ENCODE measurements at places on chromosomes 4 and X.

- DNase-seq: no peak
Measured at GRCh38 chr4:78666830-78667258, 109.3 kb upstream of the BMP2K start.

- no peak for DNase-seq
Measured at GRCh38 chr4:75325318-75325979, 188.8 kb downstream of the RCHY1 start.

- DNase-seq: no peak
Measured at GRCh38 chr4:7371210-7371941, 63.4 kb downstream of the PSAPL1 start.

- DNase-seq: no peak
Measured at GRCh38 chr4:76091052-76091451, 16.5 kb downstream of the ART3 start.

DNA sequence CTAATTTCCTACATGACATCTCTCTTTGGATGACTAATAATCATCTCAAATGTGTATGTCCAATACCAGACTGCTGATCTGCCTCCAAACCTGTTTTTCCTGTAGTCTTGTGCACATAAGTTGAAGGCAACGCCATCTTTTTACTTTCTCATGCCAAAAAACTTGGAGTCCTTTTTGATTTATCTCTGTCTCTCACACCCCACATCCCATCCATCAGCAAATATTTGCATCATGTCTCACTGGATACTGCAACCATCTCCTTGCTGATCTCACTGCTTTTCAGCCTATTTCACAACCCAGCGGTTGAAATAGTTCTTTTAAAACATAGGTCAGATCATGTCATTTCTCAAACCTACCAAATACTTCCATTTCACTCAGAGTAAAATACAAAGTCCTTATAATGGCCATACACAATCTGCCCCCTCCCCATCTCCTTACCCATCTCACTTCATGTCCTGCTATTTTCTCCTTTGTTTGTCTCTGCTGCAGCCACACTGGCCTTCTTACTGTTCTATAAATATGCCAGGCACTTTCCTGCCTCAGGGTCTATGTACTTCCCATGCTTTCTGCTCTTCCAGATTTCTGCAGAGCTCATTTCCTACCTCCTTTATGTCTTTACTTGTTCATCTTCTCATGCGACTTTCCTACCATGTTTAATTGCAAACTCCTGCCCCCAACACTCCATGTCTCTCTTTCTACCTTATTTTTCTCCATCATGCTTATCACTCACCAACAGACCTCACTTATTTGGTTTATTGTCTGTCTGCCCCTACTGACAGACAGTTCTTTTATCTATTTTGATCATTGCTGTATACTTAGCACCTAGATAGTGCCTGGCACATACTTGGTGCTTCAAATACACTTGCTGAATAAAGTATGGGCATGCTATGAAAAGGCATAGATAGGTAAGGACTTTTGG, 98.8 kb downstream of the ANXA3 start:
- no peak for DNase-seq

- DNase-seq: no peak
Measured at GRCh38 chr4:43253541-43253940, 361.0 kb downstream of the GRXCR1 start.

- DNase-seq: no peak
Measured at GRCh38 chr4:2865196-2865780, 21.6 kb downstream of the ADD1 start.

DNA sequence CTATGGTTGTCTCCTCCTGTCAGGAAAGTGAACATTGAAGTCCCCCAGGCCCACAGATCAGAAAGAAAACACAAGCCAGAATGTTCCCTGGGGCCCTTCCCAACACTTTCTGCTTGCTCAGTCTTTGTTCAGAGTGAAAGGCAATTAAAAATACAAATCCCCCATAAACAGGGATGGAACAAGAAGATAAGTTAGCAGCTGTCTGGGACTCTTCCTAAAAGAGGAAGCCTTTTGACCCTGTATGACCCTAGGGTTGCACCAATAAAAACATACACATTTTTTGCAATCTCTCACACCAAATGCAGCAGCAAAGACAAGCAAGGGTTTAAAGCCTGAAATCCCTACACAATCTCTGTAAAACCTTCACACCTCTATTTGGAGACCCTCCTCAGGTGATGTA, 22.6 kb downstream of the IRF2 start:
- no peak for DNase-seq

DNA sequence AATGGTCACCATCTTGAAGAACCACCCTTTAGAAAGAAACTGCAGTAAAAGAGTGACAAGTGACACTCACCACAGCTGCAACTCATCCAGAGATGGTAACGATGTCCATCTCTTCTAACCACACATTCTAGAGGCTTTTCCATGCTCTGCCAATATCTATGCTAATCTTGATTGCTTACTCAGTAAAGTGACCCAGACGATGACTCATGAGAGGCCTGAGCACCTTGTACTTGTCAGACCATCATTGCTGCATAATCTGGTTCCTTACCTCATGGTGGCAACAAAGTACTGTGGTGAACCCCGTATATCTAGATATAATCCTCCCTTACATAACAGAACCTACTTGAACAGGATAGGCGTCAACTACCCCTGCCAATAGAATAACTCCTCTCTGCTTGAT, 75.6 kb downstream of the CCNG2 start:
- no peak for DNase-seq

- no peak for DNase-seq
Measured at GRCh38 chr4:148787831-148788477, 345.7 kb upstream of the NR3C2 start.

DNA sequence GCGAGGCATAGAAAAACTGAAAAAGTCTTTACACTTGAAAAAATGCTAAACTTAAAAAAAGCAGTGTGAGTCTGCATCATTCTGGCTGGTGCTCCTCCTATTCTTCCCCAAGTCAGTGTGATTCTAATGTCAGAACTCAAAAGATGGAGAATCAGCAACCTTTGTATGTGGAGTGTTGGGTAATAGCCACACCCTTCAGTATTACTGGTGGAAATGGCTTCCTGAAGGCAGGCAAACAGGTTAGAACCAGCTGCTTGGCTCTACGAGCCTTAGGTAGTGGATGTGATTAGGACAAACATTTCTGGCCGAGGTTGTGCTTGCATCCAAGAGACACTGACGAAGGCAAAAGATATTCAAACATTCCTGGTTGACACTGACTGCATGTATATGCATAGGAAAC, 353.4 kb upstream of the TACR3 start:
- DNase-seq: no peak

DNA sequence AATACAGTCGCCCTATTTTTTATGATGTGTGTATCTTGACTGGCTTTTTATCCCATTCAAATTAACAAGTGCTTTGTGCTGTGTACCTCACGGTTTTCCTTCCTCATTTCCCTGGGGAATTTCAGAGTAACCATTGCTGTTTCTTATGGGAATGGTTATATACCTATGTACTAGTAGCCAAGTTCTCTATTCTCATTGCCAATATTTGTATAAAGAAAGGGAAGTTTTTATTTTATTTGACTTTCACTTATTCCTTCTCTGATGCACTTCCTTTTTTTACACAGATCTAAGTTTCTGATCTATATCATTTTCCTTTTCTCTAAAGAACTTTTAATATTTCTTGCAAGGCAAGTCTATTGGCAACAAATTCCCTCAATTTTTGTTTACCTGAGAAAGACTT, 181.3 kb downstream of the SOWAHB start:
- DNase-seq: no peak

DNA sequence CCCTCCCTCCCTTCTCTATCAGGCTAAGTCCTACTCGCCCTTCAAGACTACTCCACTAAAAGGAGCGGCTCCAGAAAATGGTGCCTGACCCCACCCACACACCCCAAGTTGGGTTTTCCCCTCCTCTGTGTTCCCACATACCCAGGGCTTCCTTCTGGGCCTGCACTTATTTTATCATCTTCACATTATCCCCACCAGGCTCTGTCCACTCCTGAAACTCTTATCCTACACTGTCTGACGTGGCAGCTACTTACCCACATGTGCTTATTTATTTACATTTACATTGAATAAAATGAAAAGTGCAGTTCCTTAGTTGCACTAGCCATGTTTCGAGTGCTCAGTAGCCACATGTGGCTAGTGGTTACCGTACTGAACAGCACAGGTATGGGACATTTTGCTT, 5.1 kb upstream of the KDM5C start:
- DNase-seq: no peak

GRCh38 chrX:49172280-49172780, 632 bp downstream of the PLP2 start:
- DNase-seq: no peak

DNA sequence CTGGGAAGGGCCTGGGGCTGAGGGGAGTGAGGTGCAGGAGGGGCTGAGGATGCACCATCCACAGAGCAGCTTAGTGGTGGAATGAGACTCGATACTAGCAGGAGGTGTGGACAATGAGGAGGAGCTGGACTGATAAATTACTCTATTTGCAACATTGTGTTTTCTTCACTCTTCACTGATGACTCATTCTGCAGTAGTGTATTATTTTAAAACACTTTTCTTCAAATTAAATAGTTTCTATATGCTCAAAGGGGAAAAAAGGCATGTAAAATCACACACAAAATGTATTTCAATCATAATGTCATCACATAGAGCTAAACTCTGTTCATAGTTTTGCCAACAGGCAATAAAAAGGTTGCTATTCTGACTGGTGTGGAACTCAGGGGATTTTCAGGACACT, 467.0 kb upstream of the CTSO start:
- no peak for DNase-seq

DNA sequence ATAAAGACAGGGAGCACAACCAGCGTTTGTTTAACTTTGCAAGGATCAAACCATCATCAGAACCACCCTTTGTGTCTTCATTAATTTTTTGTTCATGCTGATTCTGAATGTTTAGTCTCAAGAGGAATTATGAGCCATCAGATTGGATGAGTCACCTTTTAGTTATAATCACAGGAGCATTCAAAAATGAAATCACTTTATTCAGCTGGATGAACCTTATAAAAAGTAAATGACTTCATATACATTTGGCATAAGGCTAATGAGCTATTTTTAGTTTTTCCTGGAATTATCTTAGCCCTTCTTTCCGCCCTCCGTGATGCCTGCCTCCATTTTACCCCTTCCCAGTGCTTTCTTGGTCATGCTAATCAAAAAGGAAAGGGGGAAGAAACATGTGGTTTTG, 103.6 kb downstream of the SORBS2 start:
- no peak for DNase-seq

GRCh38 chr4:174016251-174016650, 267.2 kb downstream of the FBXO8 start:
- DNase-seq: no peak

- DNase-seq: no peak
Measured at GRCh38 chr4:108036213-108036612, 46.5 kb downstream of the HADH start.

DNA sequence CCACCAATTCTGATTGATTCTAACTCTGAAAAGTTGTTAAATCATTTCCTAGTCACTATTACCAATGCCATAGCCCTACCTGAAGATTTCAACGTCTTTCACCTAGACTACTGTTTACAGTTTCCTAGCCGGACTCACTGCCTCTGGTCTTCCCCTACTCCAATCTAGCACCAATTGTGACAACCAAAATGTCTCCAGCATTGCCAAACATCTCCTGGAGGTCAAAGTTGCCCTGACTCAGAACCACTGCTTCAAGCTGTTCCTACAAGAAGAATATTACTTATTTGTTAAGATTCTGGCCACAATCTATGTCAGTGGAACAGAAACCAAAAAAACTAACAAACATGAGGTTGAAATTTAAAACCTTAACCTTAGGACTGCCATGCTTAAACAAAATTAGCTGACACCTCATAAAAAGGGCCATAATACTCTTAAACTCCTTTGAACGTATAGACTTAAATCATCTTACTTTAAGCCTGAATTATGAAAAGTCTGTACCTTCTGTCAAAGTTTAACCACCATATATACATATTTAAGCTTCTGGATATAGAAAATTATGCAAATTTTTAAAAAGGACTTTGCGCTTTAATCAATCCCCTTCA, 2.1 kb downstream of the PDS5A start:
- DNase-seq: no peak

DNA sequence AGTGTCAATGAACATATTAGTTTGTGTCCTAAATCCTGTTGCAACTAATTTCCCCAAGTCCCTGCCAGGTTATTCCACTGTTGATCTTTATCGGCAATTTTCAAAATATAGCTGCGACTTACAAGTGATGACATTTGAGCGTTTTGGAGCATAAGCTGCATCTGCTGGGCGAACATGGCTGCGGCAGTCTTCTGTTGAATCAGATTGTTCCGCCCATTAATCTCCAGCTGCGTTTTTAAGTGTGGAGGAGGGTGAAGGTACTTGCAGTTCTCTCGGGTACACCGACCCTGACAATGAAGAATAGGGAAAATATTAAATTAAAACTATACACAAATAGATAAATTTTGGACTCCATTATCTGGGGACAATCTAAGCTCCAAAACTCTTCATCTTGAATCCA, 82.7 kb downstream of the MBNL3 start:
- no peak for DNase-seq

- DNase-seq: no peak
Measured at GRCh38 chr4:5009796-5010195, 9.5 kb downstream of the CYTL1 start.

DNA sequence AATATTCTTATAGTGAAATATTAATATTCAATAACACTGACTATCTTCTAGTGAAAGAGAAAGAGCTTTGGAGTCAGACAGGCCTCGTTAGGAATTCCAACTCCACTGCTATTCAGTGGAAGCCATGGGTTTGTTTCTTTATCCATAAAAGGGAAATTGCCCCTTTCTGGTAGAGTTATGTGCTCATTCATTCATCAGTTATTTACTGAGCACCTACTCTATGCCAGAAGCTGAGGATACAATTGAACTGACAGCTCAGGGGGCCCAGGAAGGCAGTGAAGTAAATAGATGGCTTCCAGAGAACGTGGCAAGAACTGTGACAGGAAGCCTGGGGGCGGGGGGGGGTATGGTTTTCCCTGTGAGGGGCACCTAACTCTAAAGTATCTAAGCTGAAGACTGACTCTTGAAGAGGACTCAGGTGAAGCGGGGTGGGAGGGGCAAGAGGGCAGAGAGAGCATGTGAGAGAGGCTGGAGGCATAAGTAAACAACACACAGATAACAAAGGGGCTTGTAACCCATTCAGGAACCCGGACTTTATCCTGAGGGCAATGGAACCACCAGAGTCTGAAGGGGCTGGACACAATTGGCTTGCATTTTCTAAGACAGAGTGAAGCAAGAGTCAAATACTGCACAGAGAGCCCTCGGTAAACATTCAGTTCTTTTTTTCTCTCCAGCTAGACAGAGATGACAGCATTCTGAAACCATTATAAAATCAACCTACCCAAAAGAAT, 20.3 kb downstream of the ANXA5 start:
- no peak for DNase-seq

GRCh38 chr4:81634165-81634564, 162.5 kb upstream of the RASGEF1B start:
- no peak for DNase-seq

DNA sequence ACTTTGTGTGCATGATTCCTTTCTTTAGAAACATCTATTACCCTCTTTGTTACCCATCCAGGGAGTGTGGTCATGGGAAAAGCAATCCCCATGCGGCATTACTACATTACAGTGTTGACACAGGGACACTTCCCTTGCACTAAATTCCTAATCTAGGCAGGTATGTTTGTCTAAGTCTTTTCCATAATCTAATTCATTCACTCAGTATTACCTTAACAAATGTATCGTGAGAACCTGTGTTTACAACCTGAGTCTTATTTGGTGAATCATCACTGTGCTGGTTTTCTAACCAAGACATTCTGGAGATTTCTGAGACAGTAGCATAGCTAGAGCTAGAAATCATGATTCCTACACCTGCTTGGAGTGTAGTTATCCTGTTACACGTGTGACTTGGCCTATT, 326.8 kb downstream of the BMPR1B start:
- DNase-seq: no peak
